Liver (tissue), 10 donors: ENCODE measurements at places on chromosomes 11 and 22. TPM values are rescaled to one million over a fixed set of nuclear protein-coding genes. Genes with fewer than 3 reads are reported as not detected.

PRODH gene
- total RNA-seq: 4.1 TPM

TMEM179B gene
- 28.4 TPM for total RNA-seq

TMA7B gene
- total RNA-seq: 2.1 TPM

TBCEL gene
- total RNA-seq: 41.3 TPM

LAYN gene
- 0.92 TPM for total RNA-seq

- no peaks in the 10 kb centered on the region for H3K4me1 ChIP-seq
- DNase-seq: no peak
- H3K27ac ChIP-seq: no peak overlapping the region
- H3K36me3 ChIP-seq: no peaks in the 10 kb centered on the region
- no peaks in the 10 kb centered on the region for H3K27me3 ChIP-seq
Measured at GRCh38 chr22:33321466-33321865, 263.3 kb upstream of the SYN3 start.

- H3K4me1 ChIP-seq: no peaks in the 10 kb centered on the region
- no peaks in the 10 kb centered on the region for H3K27me3 ChIP-seq
- H3K27ac ChIP-seq: no peak overlapping the region
- no peak for DNase-seq
- no peak overlapping the region for H3K4me3 ChIP-seq
- no peaks in the 10 kb centered on the region for H3K36me3 ChIP-seq
Measured at GRCh38 chr11:102274628-102275027, 42.7 kb upstream of the BIRC3 start.

DNA sequence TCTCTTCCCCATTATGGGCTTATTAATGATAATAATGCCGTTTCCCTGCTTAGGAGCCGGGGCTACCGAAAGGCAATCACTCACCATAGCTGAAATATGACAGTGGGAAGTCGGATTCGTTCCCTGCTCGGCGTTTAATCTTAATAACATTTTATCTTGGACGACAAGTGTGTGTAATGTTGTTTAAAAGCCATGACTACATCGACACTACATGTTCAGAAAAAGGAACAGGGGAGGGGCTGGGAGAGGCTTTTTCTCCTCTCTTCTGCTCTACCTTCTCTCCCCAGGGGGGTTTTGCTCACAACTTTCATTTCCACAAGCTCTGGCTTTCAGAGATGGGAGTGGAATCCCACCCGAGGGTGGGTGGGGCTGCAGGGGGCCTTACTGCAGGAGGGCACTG lies 105.5 kb downstream of the DSCAML1 start:
- no peak overlapping the region for H3K27ac ChIP-seq
- DNase-seq: no peak
- H3K4me3 ChIP-seq: no peak overlapping the region
- no peaks in the 10 kb centered on the region for H3K36me3 ChIP-seq
